ENCODE measurements at places on chromosomes 6 and 20.

- no peak for DNase-seq
Observed at GRCh38 chr6:45843848-45844521, 171.7 kb downstream of the CLIC5 start.

DNA sequence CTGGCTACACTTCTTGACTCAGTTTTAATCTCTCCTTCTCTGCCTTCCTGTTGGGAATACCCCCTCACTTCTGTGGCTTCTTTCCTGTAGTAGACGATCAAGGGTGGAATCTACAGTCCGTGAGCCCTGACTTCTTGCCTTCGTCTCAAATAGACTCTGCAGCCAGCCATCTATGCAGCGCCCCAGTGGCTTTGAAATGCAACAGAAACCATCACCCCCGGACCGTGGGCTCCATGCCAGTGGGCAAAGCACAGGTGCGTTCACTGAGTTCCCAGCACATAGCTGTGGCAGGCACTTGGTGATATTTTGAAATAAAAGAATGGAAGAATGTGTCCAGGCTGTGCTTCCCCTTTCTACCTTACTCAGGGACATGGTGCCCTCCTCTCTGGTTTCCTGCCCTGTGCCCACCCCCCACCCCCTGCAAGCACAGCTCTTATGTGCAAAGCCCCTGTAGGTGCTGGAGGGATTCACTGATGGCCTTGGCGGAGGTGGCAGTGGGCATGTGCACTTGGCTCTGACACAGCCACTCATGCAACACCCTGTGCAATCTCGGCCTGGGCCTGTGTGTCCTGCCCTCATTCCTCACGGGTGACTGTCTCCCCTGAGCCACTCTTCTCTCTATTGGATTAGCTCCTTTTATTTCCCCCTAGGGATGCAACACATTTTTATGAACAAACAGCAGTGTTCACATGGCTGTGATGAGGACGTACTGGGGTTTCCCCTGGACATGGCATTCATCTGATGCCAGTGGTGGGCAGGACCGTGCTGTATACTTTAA, 5.5 kb upstream of the CDSN start:
- no peak for DNase-seq

DNA sequence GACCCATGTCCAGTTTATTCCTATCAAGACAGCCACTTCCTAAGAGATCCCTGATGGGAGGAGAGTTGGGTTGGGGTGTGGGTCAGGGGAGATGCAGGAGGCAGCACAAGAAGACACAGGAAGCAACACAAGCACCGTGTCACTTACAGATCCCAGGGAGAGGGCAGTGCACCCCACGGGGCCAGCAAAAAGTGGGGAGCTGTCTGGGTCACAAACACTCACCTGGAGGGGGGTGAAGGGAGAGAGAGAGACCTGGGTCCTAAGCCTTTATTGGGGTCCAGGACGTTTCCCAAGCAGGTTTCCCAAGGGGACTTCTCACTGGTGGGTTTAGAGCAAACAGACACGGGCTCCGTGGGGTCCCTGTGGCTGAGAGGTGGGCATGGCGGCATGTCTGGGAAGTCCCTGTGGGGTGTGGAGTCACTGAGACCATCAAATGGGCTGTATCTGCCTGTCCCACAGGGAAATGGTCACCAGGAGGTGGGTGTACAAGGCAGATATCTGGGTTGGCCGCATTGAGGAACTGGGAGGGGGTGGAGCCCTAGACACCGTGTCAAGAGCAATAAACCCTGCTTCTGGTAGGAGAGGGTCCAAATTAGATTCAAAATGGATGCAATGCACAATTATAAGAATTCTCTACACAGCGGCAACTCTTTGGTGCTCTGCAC, 1.6 kb upstream of the CD93 start:
- DNase-seq: no peak

DNA sequence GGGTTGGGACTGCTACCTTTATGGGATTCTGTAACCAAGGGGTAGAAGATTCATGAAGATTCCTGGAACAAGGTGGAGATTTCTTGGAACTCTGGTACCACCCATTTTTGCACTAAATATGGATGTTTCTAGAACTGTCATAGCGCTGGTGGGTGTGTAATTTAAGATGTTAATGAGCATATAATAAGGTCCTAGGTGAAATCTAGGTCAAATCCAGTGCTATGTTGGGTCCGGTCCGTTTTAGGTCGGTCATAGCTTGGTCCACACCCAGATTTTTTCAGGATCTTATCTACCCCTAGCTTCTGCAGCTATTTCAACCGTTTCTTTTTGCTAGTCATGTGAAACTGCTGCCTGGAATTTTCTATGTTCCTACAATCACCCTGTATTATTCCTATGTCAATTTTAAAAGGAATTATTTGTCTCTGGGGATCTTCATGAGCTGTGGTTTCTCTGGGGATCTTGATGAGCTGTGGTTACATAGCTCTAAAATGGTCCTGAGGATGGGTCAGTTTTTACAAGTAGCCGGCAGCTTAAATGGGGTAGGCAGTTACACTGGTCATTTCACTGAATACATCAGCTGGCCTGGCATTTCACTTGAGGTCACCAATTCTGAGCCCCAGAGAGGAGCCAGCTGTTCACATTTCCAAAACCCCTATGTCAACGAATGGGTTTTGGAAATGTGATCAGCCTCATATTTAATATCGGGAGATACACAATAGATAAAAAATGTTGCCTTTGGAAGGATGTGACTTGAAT, 652.3 kb upstream of the FLRT3 start:
- DNase-seq: no peak

DNA sequence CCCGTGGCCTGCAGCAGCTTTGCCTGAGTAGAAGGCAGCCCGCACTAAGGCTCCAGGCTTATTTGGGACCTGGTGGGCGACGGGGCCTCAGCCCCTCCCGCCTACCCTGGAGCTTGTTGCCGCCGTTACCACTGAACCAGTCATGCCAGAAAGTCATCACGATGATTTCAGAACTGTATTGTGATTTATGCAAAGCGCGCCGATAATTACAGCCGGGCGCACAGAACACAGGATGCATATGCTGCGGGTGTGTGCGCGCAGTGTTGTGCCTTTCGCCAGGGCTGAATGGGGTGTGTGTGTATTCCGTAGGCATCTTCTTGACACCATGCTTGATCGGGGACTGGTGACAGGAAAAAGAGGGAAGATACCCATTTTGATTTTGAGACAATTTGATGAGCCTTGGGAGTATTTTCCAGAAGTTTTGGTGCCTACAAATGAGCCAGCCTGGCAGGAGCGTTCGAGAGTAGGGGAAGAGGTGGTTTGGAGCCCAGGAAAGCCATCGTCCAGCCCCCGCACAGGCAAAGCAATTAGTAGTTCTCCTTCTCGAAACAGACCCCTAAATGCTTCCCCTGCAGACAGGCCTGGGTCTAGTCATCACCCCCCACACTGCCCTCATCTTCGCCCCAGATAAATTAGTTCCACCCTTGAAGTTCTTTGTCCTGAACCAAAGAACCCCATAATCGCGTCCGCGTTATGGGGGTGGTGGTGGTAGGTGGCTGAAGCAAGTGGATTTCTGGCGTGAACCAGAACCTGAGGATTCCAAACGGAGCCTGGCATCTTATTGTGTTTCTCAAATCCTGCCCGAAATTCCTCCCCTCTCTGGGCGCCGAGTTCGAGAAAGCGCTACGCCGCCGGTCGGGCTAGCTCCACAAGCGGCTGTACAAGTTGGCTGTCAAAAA, 1.9 kb upstream of the NR2E1 start:
- DNase-seq: no peak

DNA sequence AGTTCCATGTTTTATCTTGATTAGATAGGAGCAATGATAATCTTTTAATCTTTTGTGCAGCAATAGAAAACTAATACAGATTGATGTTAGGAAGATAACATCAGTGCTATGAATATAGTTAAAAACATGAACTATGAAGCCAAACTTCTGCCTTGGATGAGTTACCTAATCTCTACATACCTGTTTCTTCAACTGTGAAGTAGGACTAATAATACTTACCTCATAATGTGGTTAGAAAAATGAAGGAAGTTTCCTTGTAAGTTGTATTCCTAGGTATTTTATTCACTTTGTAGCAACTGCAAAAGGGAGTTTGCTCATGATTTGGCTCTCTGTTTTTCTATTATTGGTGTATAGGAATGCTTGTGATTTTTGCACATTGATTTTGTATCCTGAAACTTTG, 111.9 kb downstream of the FRK start:
- no peak for DNase-seq

- no peak for DNase-seq
Observed at GRCh38 chr6:146910611-146911010, 293.6 kb upstream of the STXBP5 start.

- DNase-seq: no peak
Observed at GRCh38 chr6:98639089-98639635, 195.2 kb upstream of the POU3F2 start.

GRCh38 chr6:7051780-7052442, 55.9 kb upstream of the RREB1 start:
- peak; percentile 22 for DNase-seq

- DNase-seq: no peak
Observed at GRCh38 chr6:3263096-3263495, 4.3 kb downstream of the PSMG4 start.

DNA sequence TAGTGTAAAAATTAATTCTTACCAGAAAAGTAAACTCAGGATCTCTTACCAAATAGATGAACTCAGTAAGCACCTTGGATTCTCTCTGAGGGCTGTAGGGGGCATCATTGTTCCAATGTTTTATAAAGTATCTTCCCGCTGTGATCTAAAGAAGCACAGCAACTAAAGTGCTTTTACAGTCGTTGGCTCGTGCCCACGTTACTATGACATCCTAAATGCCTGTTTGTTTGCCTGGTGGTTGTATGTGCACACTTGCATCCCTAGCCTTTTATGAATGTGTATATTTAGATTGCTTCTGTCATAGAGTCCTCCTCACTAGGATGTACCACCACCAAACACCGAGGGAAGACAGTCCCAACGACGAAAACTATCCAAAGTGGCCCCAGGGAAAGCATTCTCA, 34.5 kb downstream of the SLX4IP start:
- DNase-seq: peak; percentile 52

DNA sequence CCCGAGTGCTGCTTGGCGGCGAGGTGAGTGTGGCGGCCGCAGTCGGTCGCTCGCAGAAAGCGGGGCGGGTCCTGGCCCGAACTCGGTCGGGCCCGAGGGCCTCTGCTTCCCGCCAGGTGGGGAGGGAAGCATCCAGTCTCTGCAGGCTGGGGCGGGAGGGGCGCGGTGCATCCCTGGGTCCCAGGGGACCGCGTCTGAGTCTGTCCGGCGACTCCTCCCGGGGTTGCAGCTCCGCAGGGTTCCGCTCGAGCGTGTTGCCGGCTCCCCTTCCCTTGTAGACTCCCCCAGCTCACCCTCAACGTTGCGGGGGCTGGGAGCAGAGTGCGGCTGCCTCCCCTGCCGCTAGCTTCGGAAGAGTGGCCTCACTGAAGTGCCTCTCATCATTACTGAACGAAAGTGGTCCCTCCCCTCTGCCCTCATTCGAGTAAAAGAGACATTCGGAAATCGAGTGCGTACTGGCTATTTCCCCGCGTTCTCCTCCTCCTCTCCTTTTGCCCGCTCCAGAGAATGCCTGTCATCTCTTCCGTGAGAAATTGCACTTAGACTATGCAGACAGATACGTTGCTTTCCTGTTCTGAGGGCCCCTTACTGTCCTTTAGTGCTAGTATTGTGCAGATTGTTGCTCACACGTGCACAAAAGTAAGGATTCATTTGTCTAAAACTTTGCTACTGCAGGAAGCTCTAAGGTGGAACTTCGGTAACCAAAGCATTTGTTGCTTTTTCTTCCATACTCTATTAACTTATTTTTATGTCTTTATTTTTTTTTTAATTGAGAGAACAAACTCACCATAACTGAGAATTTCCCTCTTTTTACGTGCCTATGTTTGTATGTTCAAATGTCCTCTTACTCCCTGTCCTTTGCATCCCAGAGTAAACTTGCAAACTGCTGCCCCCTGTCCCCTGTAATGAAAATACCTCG, 751 bp downstream of the MAP3K4 start:
- peak; percentile 77 for DNase-seq

DNA sequence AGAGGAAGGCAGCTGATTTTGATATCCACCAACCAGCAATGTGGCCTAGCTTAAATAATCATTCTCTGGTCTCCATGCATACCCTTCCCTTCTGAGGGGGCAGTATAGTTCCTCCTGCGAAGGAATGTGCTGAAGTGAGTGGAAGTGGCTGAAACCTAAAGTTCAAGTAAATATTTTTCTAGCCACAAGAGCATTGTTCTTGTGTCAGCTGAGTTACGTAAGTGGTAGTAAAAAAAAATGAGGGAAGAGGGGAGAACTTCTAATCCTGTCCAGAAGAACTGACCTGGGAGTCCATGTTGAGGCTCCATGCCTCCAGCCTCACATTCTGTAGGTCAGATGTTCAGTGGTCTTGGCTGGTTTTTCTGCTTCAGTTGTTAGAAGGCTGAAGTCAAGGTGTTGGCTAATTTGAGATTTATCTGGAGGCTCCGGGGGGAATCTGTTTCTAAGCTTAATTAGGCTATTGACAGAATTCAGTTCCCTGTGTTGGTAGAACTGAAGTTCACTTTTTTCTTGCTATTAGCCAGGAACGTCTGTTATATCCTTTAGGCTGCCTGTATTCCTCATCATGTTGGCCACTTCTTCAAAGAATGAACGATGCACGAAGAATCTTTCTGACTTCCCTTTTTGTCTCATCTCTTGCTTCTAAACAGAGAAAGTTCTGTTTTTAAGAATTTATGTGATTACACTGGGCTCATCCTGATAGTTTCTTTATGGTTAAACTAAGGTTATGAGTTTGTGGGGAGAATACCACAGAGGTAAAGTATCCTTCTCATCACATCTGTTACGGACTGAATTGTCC, 207.1 kb upstream of the PRSS16 start:
- no peak for DNase-seq

DNA sequence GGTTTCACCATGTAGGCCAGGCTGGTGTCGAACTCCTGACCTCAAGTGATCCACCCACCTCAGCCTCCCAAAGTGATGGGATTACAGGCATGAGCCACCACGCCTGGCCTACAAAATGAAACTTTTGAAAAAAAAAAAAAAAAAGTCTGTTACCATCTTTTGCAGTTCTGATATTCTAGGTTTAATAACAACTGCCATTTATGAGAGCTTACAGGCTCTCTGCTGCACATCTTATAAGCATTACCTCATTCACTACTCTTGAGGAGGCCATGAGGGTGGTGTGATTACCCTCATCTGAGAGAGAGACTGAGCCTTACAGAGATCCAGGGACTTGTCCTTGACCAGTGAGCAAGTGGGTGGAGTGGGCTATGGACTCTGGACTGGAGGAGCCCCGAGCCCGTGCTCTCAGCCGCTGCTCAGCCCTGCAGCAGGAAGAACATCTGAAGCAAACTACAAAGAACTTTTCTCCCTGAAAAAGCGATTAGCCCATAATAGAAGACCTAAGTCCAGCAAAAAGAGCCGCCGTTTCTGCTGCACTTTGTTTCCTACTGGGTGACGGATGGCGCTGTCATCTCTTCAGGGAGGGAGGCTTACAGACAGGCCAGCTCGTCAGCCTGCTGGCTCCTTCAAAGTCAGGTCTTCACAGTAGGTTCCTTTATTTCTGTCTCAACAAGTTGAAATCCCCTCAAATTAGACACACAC, 119.8 kb upstream of the AKAP12 start:
- peak; percentile 23 for DNase-seq

DNA sequence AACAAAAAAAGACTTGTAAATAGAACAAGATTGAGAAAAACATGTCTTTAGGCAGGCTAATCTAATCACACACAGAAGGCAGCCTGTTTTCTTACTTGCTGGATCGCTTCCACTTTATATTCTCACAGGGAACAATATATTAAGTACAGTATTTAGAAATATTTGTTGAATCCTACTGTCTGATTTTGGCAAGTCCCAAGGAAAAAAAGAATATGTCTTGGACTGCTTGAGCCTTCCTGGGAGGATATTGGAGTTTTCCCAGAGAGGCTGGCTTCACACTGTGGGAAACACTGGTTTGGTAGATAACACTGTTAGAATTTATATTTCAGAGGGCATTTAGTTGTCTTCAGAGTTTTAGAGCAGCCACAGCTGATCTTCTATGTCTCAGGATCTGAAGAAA, 229.7 kb downstream of the PRL start:
- DNase-seq: no peak
